ENCODE measurements at places on chromosomes 12 and 14. TPM values are rescaled to one million over a fixed set of nuclear protein-coding genes. Genes with fewer than 3 reads are reported as not detected.

CFAP251 gene
- total RNA-seq: 3.3 TPM

VASH1 gene
- 2.6 TPM for total RNA-seq

DYRK2 gene
- 14.8 TPM for total RNA-seq

IL31 gene
- not detected for total RNA-seq

PLA2G1B gene
- not detected for total RNA-seq

ARG2 gene
- 3.1 TPM for total RNA-seq

CCNB1IP1 gene
- total RNA-seq: 51.5 TPM

SLC6A13 gene
- total RNA-seq: 0.14 TPM

MYL6B gene
- total RNA-seq: 94.5 TPM

SLCO1A2 gene
- not detected for total RNA-seq

TMEM52B gene
- total RNA-seq: 0.14 TPM

PIANP gene
- not detected for total RNA-seq

PRIMA1 gene
- total RNA-seq: not detected

EIF2S3B gene
- total RNA-seq: 16.2 TPM

INF2 gene
- total RNA-seq: 20.8 TPM

GLIPR1L2 gene
- total RNA-seq: 0.71 TPM

DIO2 gene
- 14.1 TPM for total RNA-seq

RTL1 gene
- total RNA-seq: not detected

EDDM3A gene
- not detected for total RNA-seq

MTERF2 gene
- total RNA-seq: 4.8 TPM

SLC25A47 gene
- total RNA-seq: not detected

CCDC175 gene
- not detected for total RNA-seq

GLI1 gene
- total RNA-seq: 0.18 TPM

CIT gene
- total RNA-seq: 5.1 TPM

SIRT4 gene
- total RNA-seq: 1.00 TPM

CLEC1B gene
- not detected for total RNA-seq

FAM181A gene
- total RNA-seq: not detected

ZDHHC22 gene
- total RNA-seq: not detected

SLC6A15 gene
- 17.6 TPM for total RNA-seq

P3H3 gene
- total RNA-seq: 105 TPM

HOXC12 gene
- total RNA-seq: not detected

KCNK13 gene
- not detected for total RNA-seq

DCD gene
- not detected for total RNA-seq

SLC25A21 gene
- total RNA-seq: 0.57 TPM

TAS2R8 gene
- not detected for total RNA-seq

POC1B gene
- total RNA-seq: 13.7 TPM

RNASE7 gene
- not detected for total RNA-seq

SMCO2 gene
- 0.14 TPM for total RNA-seq

Measured in smooth muscle cell of bladder (primary cell).